ENCODE measurements at places on chromosomes 7 and 10.

GRCh38 chr7:17054836-17055235 lies 173.1 kb upstream of the AGR3 start:
- DNase-seq = no peak

DNA sequence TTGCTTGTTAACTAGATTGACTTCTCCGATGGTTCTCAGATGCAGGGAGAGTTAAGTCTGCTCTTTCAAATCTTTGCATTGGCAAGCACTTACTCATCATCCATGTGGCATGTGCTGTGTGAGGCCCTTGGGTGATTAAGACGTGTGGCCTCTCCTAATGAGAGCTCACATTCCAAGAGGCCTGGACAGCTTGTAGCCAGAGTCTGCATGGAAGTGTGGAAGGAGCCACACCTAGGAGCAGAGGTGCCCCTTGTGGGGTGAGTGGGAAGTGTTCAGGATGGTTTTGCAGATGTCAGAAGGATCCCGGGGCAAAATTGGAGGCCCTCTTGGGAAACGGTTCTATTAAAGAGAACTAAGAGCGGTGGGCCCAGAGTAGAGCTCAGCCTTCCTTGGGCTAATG lies 225.9 kb downstream of the PAXIP1 start:
- no peak for DNase-seq

- no peak for DNase-seq
These were observed 5.8 kb downstream of the PWWP2B start for GRCh38 chr10:132402781-132403241.

DNA sequence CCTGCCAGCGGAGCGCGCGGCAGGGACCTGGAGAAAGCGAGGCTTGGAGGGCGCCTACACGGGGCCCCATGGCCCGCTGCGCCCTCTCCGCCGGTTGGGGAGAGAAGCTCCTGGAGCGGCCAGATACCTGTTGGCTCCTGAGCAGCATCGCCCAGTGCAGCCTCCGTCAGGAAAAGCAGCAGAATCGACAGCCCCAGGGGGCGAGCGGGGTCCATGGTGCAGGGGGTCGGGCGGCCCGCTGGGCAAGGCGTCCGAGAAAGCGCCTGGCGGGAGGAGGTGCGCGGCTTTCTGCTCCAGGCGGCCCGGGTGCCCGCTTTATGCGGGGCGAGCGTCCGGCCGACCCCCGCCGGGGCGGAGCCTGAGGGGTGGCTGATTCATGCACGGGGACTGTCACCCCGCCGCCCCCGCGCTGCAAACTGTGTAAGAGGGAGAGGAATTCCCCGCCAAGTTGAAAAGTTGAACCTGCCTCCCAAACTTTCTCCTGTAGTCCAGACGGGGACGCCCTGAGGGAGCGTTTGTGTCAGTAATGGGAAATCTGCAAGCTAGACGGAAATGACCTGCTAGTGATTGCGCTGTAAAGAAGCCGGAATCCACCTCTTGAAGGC lies at the start of gene TFPI2:
TSS of gene TFPI2 (minus strand) at position 290 of the 605 bp plus-strand sequence. CDS start at position 215, 75 bp downstream.
- DNase-seq = no peak

GRCh38 chr10:131261890-131262475 lies 49.5 kb downstream of the TCERG1L start:
- DNase-seq = no peak

DNA sequence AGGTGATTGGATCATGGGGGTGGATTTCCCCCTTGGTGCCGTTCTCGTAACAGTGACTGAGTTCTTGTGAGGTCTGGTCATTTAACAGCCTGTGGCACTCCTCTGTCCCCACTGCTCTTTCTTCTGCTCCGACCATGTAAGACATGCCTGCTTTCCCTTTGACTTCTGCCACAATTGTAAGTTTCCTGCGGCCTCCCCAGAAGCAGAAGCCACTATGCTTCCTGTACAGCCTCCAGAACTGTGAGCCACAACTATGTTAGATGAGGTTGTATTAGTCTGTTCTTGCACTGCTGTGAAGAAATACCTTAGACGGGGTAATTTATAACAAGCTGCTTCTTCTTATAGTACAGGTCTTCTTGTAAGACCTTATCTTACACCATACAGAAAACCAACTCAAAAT lies 241.7 kb upstream of the KLF14 start:
- DNase-seq = no peak

DNA sequence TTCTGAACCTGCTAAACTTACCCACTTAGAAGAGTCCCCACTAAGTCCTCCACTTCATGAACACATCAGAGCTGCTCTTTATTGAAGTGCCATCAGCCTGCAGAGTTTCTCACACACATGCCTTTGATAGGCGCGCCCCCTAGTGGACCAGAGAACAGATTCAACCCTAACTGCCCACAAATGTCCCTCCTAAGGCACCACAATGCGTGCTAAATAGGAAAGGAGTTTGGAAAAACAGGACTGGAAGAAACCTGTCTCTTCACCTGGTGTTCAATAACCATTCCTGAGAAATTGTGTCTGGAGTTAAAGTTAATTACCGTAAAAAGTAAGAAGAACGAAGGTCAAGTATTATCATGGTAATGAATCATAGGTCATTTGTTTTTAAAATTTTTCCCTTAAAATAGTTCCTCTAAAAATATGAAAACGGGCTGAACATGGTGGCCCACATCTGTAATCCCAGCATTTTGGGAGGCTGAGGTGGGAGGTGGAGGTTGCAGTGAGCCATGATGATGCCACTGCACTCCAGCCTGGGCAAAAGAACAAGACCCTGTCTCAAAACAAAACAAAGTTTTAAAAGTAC lies 249.7 kb downstream of the ELMO1 start:
- peak; percentile 68 for DNase-seq

Measured in stimulated activated CD8-positive, alpha-beta memory T cell treated with anti-CD3 and anti-CD28 coated beads, Interleukin-12 subunit alpha, Interleukin-12 subunit beta, amount 100 ng/mL, for 1 hour (primary cell).